ENCODE measurements at places on chromosomes 7 and 10.
A peak's percentile ranks its signal among the peaks of the same experiment; 100 is the strongest.

DNA sequence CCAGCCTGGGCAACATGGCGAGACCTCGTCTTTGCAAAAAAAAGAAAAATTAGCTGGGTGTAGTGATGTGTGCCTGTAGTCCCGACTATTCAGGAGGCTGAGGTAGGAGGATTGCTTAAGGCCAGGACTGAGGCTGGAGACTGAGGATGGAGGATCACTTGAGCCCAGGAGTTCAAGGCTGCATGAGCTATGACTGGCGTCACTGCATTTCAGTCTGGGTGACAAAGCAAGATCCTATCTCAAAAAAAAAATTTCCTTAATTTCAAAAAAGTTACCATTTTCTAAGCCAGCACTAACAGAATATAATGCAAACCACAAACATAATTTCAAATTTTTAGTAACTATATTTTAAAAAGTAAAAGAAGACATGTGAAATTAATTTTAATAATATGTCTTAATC lies 13.4 kb upstream of the SRGN start:
- no peak for DNase-seq

GRCh38 chr10:124644236-124644635 lies 99.9 kb downstream of the FAM53B start:
- DNase-seq = no peak

- no peak for DNase-seq
Observed at GRCh38 chr10:8043569-8044306, 10.8 kb upstream of the GATA3 start.

GRCh38 chr10:119673271-119673670 lies 22.1 kb downstream of the BAG3 start:
- DNase-seq = no peak

DNA sequence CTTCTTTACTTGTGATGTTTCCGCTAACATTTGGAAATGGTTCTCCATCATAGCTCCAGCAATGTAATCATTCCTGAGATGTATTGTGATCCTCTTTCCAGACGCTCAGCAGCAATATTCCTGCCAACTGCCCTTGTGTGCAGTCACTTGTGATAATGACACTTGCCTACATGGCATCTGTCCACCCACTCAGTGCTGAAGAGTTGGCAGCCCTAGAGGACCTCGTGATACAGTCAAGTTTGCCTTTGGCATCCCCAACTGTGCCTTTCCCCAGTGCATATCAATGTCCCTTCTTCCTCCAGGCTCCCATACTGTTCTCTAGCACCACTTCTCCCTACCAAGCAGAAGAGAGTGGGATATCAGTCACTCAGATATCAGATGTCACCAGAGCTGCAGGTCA lies 64.9 kb downstream of the MYOF start:
- DNase-seq = no peak

GRCh38 chr10:86684331-86685097 lies 16.2 kb downstream of the LDB3 start:
- DNase-seq = no peak

GRCh38 chr7:149109969-149110368 lies 16.2 kb downstream of the ZNF425 start:
- DNase-seq = no peak

DNA sequence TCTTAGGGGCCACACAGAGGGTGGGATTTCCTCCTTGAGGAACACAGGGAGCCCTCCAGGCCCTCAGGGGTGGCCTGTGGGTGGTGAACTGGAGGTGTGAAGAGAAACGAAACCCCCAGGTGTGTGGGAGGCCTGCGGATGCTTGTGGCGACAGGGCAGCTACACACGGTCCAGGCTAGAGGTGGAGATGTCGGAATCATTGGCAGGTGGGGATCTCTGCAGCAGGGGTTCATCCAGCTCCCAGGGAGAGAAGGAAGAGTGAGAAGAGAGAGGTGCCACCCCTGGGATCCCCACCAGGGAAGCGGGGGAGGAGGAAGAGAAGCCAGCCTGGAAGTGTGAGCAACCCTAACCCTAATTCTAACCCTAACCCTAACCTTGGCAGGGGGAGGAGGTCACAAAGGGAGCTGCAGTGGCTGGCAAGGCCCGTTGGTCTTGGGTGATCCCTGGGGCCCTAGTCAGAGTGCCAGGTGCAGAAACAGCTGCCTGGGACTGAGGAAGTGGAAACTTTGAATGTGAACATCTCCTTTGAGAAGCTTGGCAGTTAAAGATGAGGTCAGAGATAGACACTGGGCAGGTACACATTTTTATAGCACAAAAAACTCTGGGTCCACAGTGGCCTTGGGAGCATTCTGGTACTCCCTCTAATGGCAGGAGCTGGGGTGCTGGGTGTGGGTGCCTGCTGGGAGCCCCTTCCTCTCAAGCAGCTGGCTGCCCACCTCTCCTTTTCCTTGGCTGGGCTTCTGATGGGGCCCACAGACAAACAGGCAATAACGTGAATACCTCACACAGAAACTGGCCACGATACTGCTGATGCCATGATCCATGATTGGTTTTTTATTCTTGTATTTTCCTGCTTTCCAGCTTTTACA lies 6.8 kb upstream of the AEBP1 start:
- no peak for DNase-seq

DNA sequence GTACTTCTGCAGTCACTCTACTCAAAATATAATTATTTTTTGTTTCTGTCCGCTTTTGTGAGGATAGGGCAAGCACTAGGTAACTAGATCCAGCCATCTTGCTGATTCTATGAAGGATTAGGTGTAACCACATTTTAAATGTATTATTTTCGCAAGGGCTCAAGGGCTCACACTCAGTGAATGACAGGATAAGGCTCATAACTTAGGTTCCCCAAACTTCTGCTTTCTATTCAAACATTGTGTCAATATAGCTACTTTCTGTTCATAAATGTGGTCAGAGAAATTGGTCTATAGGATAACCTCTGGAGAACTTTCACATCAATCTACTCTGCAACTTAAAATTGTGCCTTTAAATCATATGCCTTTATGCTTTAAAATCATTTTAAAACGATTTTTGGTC lies 1141.2 kb downstream of the SORCS1 start:
- DNase-seq = no peak

DNA sequence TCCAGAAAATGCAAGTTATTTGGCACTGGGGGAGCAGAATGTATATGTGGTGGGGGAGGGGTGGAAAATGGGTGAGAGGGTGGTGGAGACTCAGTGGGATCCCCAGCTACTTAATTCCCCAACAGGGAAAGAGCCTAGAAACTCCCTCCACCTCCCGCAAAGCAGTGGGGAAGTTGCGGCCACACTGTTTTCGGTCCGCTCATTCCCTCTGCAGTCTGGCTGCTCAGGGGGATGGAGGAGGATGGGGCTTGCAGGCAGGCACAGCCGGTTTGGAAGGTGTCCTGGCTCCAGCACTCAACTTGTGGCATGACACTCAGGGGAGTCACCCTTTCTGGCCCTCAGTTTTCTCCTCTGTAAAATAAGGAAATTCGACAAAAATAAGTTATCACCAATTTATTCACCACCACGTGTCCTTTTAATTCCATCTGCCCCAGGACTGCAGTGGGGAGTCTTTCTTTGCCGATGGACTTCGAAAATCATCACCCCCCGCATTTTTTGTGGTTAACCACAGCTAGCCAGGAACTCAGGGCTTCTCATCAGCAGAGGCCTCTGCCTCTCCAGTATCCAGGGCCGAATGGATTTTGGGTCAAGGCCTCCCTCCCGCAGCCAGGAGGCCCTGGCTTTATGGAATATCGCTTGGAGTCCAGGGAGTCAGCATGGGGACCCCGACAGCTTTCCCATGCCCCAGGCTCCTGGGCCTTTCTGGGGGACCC lies 1.6 kb upstream of the HTRA1 start:
- no peak for DNase-seq

- no peak for DNase-seq
Observed at GRCh38 chr7:39083781-39084180, 106.1 kb downstream of the POU6F2 start.

- DNase-seq = no peak
Observed at GRCh38 chr7:39417642-39418041, 148.6 kb upstream of the YAE1 start.

- DNase-seq = peak; percentile 65
Observed at GRCh38 chr7:130960208-130960988, 226.4 kb upstream of the KLF14 start.

- no peak for DNase-seq
Observed at GRCh38 chr10:3406556-3406955, 234.0 kb upstream of the PITRM1 start.

DNA sequence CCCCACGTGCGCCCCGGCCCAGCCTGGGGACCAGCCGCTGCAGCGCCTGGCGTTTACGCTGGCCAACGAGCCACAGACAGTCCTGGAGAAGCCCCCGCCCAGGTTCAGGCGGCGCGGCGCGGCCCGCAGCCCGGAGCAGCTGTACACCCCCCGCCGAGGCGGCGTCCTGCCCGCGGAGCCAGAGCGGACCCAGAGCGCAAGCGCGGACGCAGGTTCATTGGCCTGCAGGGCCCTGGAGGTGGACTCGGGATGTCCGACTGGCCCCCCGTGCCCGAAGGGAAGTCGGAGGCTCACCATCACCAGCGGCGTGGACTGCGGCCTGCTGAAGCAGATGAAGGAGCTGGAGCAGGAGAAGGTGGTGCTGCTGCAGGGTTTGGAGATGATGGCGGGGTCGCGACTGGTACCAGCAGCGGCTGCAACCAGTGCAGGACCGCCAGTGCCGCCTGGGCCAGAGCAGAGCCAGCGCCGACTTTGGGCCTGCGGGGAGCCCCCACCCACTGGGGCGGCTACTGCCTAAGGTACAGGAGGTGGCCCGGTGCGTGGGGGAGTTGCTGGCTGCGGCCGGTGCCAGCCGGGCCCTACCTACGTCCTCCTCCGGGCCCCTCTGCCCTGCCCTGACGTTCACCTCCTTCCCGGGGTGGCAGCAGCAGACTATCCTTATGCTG lies 72.0 kb upstream of the KCTD7 start:
- DNase-seq = no peak

DNA sequence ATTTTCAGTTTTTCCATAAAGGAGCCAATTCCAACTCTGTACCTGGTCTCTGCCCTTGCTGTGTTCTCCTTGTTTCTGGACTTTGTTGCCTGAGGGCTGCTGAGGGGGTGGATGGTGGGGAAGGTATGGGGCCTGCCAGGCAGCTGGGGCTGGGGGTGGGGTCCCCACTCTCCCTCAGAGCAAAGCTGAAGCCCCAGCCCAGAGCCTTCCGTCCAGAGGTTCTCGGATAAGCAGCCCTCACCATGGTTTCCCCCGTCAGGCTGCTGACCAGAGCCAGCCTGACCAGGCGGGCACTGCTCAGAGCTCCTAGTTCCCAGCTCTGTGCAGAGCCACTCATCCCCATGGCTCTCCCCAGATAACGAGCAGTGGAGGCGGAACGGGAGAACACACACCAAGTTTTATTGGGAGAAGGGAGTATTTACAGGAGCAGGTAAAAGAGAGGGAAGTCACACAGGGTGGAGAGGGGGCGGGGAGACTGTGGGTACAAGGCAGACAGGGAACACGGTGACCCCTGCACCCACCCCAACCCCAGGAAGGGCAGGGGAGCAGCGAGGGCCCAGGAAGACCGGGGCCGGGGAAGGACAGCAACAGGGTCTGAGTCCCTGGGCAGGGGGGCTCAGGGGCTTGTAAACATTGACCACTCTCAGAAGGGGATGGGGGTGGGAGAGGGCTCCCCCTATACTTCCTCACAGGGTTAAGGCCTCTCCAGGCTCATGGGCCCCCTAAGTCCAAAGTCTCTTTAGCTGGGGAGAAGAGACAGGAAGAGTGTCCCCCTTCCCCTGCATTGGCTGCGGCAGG lies 5.8 kb downstream of the GNB2 start:
- DNase-seq = no peak

DNA sequence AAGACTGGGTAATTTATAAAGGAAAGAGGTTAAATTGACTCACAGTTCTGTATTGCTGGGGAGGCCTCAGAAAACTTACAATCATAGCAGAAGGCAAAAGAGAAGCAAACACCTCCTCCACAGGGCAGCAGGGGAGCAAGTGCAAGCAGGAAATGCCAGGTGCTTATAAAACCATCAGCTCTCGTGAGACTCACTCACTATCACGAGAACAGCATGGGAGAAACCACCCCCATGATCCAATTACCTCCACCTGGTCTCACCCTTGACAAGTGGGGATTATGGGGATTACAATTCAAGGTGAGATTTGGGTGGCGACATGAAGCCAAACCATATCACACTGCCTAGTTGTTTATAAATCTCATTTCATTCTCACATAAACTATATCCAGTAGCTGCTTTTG lies 28.0 kb upstream of the CPN1 start:
- DNase-seq = no peak

GRCh38 chr10:123129618-123130271 lies 6.0 kb upstream of the HMX3 start:
- no peak for DNase-seq

- no peak for DNase-seq
Observed at GRCh38 chr7:100968031-100968430, 1.3 kb upstream of the MUC12 start.

DNA sequence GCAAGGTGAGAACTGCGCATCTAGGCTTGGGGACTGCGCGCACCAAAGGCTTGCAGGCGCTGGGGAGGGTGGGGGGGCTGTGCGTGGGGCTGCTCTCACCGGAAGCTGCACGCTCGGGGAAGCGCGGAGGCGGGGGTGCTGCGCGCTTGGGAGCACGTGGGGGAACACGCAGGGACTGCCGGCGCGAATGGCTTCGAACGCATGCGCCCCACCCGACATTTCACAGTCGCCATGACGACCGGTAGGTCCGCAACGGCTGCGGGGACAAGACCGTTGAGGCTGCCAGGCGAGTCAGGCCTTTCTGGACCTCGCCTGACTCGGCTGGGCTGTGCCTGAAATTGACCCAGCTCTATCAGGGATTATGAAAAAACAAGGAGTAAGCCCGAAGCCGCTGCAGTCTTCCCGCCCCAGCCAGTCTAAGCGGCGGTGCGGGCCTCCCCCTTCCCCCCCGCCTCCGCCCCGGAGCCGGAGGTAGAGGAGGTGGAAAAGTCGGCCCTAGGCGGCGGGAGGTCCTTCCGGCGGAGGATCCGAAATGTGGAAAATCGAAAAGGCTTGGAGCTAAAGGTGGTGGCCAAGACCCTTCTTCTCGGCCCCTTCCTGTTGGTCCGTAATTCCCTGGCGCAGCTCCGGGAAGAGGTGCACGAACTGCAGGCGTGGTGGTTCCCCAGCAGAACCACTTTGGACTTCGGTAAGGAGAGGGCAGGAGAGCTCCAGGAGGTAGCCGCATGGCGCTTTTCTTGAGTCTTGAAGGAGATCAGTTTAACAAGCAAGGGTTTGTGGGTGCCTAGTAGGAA lies 34.9 kb upstream of the STEAP1 start:
- DNase-seq = no peak

DNA sequence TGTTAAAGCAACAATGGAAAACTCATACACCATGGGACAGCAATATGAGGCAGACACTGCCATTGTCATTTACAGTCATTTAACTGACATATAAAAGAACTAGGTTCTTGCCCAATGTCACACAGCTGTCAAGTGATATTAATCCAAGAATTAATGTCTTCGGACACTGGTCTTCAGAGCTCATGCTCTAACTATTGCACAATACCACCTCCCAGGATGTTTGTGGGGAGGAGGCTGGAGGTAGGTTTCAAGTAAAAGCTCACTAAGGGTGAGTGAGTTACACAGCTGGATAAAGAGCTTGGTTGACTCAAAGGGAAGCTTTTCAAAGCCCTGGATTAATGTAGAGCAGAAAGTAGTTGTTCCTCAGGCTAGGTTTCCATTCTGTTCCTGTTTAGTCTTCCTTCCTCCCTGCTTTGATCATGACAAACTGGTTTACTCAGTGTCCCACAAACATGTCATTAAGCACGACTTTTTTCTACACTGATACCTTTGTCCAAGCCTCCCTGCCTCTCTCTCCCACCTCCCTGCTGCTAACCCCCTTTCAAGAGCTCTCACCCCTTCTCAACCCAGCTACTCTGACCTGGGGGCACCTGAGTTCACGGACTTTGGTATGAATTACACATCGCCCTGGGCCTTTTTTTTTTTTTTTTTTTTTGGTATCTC lies 987 bp upstream of the EXOC6 start:
- DNase-seq = no peak

- DNase-seq = no peak
Observed at GRCh38 chr10:113970641-113971040, 73.0 kb upstream of the ADRB1 start.

All from RWPE1 (cell line).